ENCODE measurements at places on chromosomes 5 and 9.

DNA sequence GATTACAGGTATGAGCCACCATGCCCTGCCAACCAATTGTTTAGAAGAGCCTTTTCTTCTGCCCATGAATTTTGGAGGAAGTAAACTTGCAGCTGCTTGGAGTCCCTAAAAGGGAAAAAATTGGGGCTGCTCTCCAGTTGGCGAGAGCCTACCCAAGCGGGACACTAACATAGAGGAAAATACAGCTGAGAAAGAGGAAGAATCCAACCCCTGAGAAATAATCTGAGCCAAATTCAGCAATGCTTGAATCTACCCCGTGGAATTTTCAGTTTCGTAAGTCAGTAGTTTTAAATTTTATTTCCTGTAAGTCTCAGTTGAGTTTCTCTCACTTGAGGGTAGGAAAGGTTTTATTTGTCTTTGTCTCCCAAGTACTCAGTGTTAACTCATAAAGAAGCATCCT is 30.4 kb upstream of the UBTD2 start:
- DNase-seq, result no peak

- no peak for DNase-seq
Measured at GRCh38 chr5:157546456-157547100, 29.0 kb downstream of the ADAM19 start.

- no peak for DNase-seq
Measured at GRCh38 chr5:164181604-164182003, 676.2 kb downstream of the MAT2B start.

- no peak for DNase-seq
Measured at GRCh38 chr9:33884856-33885701, 68.1 kb downstream of the UBE2R2 start.

- DNase-seq, result no peak
Measured at GRCh38 chr9:16661816-16662215, 208.7 kb downstream of the BNC2 start.

DNA sequence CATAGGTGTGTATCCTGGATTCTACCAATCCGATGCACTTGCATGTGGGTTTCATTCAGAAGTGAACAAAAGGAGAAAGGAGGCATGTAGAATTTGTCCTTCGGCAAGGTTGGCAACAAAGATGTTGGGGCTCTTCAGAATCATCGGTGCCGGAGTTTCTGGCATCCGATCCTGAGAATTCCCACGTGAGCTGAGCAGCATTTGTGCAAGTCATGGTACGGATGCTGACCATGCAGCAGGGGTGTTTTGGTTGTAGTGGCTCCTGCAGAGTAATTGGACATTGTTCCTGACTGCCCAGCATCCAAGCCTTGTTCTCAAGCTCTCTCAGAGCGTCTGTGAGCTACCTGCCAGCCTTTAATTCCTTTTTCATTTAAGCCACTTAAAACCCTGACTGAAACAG is 19.0 kb upstream of the POC5 start:
- DNase-seq, result no peak
